ENCODE measurements at places on chromosomes 11 and 22.

GRCh38 chr22:37248251-37248650 is 4.2 kb upstream of the RAC2 start:
- DNase-seq, result no peak

DNA sequence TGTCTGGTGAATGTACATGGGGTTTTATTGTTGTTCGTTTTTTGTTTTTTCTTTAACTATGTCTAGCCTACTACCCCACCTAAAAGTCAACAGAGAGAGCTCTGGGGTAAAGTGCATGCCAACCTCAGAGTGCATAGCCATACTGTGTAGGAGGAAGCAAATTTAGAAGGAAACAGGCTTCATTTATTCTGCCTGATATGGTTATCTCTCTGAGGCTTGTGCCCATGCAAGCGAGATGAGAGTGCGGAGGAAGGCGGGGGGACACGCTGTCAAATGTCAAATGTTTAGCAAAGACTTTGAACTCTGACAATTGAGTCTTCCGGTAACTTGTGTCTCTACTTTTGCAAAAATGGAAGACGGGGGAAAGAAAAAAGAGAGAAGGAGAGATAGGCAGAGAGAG is 295.5 kb downstream of the ETS1 start:
- DNase-seq, result no peak

DNA sequence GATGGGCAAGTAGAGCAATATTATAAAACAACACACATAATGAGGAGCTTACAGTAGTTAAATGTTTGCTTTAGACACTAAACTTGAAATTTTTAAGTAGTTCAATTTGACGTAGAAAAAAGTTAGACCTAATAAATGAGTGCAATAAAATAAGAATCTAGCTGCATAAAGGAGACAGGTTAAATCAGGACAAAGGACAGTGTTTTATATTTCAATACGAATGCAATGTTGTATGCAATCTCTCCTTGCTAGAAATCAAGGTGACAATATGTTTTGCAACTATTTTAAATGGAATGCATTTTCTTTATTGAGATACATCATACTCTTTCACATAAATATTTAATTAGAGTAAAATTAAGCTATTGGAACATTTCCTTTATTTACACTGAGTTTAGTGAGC is 267.9 kb downstream of the CASP12 start:
- DNase-seq, result no peak

- DNase-seq, result no peak
These were observed 133.6 kb upstream of the SESN3 start for GRCh38 chr11:95364324-95365295.

- no peak for DNase-seq
These were observed 37.2 kb downstream of the IGLL1 start for GRCh38 chr22:23542933-23543332.

GRCh38 chr22:19674929-19675253 is 39.4 kb upstream of the SEPTIN5 start:
- DNase-seq, result no peak

GRCh38 chr11:7670641-7671040 is 2.7 kb downstream of the CYB5R2 start:
- DNase-seq, result no peak

DNA sequence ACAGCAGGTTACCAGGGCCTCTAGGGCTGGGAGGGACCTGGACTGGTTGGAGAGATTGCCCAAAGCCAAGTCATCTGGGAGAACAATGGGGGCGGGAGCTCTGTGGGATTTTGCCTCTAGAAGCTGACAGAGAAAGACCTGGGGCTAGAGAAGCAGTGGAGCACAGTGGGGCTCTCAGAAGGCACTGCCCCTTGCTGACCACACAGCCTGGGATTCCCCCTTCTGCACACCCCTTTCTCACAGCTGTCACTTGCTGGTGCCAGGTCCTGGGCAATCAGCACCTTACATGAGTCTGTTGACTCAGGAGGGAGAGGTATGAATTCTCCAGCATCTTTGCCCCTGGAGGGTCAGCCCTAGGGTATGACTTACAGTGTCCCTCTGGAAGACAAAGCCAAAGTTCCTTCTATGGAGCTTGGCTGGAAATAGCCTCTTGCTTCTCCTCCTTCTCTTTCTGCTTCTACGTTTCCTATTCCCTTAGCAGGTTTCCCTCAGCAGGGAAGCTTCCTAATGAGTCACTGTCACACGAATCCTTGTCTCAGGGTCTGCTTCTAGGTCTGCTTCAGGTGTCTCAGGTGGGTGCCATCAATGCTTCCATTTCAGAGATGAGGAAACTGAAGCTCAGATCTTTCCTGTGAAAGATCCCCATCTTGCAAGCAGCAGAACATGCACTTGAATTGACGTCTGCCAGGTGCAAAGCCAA is 27.0 kb downstream of the GDPD5 start:
- DNase-seq, result no peak

DNA sequence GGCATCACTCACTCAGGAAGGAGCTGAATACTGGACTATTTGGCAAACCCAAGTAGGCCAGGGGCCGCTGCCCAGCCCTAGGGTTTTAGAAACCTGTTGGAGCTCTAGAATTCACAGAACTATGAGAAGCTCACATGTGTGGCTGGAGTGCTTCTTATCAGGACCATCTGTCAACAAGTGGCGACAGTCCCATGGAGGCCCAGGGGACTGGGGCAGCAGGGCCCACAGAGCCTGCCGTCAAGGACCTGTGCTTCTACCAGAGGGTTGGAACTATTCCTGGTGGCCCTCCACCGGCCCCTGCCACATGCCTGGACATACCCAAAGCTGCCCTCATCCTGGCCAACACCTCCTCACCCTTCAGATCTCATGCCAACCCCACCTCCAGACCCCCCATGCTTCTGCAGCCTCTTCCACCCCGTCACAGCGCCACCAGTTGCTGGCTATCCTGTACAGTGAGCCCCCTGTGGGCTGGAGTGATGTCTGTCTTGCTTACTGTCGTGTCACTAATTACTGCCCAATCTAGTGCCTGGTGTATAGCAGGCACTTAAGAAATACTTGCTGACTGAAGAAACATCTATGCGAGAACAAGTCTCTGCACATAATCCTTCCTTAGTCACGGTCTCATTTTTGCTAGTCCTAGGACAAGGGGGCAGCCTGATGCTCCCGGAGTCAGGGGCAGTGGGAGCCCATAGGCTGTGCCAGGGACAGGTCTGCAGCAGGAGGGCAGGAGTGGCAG is 27.2 kb upstream of the RASL10A start:
- no peak for DNase-seq

DNA sequence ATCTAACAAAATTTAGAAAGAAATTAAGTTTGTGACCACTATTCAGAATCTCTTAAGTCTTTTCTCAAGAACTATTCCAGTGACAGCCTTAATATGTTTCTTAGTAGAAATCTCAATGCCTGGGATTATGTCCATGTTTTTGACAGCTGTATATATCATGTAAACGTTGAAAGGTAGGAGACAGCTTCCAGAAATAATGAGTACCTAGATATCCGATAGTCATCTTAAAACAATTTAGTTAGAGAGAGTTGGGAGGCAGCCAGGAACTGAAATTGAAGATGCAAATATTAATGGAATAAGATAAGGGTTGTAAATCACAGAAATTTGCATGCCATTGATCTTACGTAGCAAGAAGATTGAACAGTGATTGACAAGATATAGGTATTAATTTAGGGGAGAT is 955.2 kb downstream of the JRKL start:
- DNase-seq, result no peak

GRCh38 chr11:130042093-130042591 is 27.6 kb upstream of the APLP2 start:
- no peak for DNase-seq

GRCh38 chr11:45660729-45661438 is 4.5 kb downstream of the CHST1 start:
- DNase-seq, result no peak

Measured in testis (tissue), 5 donors.